Endothelial cell of umbilical vein (primary cell): ENCODE measurements at places on chromosomes 7 and 10.
A peak's percentile ranks its signal among the peaks of the same experiment; 100 is the strongest.

- no peak for DNase-seq
Observed at GRCh38 chr7:139976838-139977656, 85.7 kb downstream of the PARP12 start.

- DNase-seq = peak; percentile 74
Observed at GRCh38 chr7:131529179-131529578, 27.2 kb downstream of the PODXL start.

- no peak for DNase-seq
Observed at GRCh38 chr10:29613791-29614190, 21.0 kb downstream of the SVIL start.

GRCh38 chr7:106591146-106591545, 69.8 kb downstream of the CCDC71L start:
- DNase-seq = peak; percentile 88

DNA sequence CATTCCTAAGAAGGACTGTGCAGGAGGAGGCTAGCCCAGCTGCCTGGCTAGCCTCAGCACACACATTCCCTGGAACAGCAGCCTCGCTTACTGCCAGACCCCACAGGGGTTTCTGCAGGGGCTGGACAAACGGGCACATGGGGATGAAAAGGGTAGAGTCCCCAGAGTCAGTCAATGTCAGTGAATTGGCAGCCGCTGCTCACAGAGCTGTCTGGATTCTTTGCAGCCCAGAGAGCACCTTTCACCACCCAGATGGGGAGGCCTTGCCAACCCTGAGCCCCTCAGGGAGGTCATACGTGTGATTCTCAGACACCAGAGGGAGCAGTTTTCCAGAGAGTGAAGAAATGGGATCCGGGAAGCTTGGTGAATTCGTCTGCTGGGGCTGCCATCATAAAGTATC, 143.3 kb downstream of the KCNMA1 start:
- no peak for DNase-seq

- no peak for DNase-seq
Observed at GRCh38 chr7:64807731-64808365, 13.6 kb downstream of the ZNF138 start.

DNA sequence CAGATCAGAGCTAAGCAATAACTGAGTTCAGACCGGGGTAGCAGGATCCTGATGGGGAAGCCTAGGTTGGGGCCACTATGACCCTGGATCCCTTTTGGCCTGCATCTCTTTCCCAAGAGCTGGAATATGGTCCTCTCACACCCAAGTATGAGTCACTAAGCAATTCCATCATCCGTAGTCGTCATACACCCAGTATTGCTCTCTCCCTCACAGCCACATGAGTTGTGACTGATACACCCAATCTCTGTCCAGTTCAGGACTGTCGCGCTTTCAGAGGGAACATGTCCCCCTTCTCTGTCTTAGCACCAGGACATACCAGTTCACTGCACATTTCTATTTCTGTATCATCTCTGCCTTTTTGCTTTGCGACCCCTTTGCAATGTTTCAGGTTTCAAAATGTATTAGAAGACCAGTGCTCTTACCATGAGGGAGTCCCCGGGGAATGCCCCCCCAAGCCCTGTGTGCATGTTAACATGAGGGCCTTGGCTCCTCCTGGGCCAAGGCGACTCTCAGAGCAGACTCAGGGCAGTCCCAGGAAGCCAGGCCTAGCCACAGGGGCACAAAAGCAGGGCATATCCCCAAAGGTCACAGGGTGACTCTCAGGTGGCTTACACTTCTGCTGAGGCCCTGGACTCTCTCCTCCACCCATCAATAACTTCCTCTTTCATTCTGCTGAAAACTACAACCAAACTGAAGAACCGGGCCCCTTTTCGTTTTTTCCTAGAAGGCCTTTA, 75.3 kb upstream of the SAMD8 start:
- DNase-seq = no peak

GRCh38 chr10:113965077-113965476, 78.6 kb upstream of the ADRB1 start:
- no peak for DNase-seq

GRCh38 chr7:129845178-129845971, 107.4 kb downstream of the UBE2H start:
- DNase-seq = no peak

GRCh38 chr7:2169923-2170575, 62.7 kb downstream of the MAD1L1 start:
- no peak for DNase-seq

GRCh38 chr10:102375250-102375649, 20.3 kb upstream of the NFKB2 start:
- no peak for DNase-seq

GRCh38 chr10:102241032-102241443, 274 bp downstream of the PITX3 start:
- no peak for DNase-seq

DNA sequence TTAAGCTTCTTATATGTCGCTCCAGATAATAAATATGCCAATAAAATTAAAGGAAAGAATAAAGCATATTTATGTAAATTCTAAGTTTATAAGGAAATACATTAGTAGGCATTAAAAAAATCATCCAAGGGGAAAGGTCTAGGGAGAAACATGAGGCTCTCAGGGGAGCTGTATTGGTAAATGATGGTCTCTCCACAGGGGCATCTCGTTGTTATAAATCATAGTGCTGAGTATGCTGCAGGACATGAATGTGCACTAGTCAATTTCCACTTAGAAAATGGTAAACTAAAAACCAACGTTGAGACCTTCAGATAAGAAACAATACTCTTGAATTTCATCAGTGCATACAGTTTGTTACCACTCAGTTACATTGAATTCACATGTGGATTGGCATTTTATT, 194.0 kb upstream of the AHR start:
- DNase-seq = no peak

- peak; percentile 50 for DNase-seq
Observed at GRCh38 chr7:34596887-34597286, 61.1 kb upstream of the NPSR1 start.

DNA sequence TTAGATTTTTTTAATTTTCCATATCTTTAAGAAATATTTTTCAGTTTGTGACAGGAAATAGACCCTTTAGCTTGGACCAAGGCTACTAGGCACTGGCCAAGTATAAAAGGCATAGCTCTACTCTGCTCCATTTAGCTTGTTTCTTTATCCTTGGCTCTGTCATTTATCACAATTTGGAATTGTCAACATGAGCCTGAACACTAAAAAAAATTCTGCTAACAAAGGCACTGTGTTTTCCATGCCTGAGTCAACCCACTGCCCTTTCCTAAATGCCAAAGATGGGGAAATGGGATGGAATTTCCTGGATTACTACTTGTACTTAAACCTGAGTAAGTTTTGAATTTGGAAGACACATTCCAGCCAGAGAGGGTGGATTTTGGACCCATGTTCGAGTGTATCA, 128.4 kb downstream of the NSUN6 start:
- DNase-seq = peak; percentile 11

DNA sequence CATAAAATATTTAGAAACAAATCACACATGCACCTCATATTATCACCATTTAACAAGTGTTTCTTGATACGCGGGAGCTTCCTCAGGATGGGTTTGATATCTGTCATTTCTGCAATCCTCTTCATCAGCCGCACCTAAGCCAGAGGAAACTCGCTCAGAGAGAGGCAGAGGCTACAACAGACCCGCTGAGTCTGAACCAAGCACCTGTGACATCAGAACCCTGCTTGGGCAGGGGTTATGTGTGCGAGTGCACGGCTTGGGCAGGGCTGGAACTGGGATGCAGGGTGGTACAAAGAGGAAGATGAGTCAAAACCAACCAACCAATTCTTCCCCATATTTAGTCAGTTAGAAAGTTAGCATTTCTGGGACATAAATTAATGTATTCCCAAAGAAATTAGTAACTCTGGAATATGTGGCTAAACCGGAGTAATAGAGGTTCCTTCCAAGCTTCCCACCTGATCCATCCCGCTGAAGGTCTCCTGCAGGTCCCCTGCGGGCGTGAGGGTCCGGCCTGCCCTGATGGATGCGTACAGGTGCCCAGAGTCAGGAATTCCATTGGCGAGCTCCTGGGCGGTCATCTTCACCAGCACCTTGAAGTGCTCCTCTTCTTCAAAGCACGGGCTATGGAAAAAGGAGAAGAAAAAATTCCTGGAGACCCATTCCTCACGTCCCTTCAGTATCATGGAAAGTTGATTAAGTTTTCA, 25.3 kb downstream of the PITRM1 start:
- DNase-seq = no peak

GRCh38 chr7:31857172-31857571, 170.2 kb downstream of the PPP1R17 start:
- DNase-seq = no peak

DNA sequence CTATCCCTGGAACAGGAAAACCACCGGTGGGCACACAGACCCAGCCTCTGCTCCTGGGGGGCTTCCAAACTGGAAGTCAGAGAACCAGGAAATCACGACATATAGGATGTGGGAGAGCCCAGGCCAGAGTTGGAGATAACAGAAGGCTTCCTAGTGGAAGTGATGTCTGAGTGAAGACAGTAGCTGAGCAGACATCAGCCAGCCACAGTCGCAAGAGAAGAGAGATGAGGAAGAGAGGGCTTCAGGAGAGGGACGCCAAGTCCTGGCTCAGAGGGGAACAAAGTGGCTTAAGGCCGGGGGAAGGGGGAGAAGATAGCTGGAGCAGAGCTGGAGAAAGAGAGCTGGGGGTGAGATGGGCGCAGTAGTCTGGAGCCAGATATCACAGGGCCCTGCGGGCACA, 30.9 kb upstream of the ELN start:
- DNase-seq = no peak

- peak; percentile 62 for DNase-seq
Observed at GRCh38 chr7:82605247-82605864, 161.8 kb upstream of the CACNA2D1 start.

GRCh38 chr10:69278446-69278963, at the start of gene HK1:
Gene HK1, plus strand, starts transcription at chr10:69278496.
- DNase-seq = peak; percentile 53

DNA sequence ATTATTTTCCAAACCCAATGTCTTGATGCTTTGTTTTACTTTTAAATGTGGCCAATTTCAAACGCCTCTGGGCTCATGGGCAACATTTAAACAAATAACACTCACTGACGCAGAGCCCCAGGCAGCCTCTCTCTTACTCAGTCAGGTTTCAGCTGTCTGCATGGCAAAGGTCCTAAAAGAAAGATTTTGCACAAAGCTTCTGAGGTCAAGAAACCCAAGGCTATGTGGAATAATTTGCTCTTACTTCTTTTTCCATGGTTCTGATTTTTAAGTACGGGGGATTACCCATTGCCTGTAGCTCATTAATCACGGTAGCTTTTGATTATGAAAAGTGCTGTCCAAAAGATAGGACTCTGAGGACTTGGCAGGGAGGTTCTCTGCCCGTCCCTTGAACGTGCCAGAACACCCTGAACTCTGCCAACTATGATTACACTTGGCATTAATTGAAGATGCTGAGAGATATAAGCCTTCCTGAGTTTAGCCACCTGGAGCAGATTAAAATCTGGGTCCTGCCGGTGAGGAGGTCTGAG, 14.1 kb upstream of the MSRB2 start:
- DNase-seq = no peak

GRCh38 chr7:117809958-117810357, 63.3 kb downstream of the CTTNBP2 start:
- DNase-seq = no peak

DNA sequence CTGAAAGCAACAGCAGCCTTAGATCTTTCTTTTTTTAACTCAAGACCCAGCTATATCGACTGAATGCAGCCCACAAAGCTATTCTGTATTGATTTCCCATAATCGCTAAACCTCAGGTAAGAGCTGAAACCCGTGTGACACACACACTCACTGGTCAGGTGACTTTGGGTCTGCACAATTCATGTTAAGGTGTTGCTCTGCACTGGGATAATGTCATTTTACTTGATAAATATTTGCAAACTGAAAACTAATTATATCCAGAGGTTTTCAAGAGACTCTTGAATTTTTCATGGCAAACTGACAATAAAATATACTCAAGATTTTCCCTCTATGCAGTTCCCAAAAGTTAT, 33.1 kb downstream of the SCRN1 start:
- no peak for DNase-seq
